ENCODE measurements at places on chromosomes 5 and 9.
A peak's percentile ranks its signal among the peaks of the same experiment; 100 is the strongest.

DNA sequence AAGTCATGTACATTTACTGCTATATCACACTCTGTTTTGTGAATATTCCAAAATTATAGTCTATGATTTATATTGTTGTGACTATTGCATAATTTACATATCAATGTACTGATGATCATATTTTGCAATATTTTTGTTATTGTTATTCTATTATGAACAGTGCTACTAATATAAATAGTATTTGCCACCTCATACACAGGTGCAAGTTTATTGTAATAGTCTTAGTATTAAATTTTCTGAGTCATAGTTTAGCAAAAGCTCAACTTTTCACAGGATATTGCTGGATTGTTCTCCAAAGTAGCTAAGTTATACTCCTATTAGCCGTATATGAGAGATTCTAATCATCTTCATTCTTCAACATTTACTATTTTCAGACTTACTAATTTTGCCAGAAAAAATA lies 124.7 kb downstream of the TMC1 start:
- no peak for DNase-seq

GRCh38 chr5:87499478-87500410 lies 87.0 kb upstream of the CCNH start:
- DNase-seq: no peak

GRCh38 chr9:136561779-136562178 lies 15.9 kb upstream of the NOTCH1 start:
- DNase-seq: no peak

DNA sequence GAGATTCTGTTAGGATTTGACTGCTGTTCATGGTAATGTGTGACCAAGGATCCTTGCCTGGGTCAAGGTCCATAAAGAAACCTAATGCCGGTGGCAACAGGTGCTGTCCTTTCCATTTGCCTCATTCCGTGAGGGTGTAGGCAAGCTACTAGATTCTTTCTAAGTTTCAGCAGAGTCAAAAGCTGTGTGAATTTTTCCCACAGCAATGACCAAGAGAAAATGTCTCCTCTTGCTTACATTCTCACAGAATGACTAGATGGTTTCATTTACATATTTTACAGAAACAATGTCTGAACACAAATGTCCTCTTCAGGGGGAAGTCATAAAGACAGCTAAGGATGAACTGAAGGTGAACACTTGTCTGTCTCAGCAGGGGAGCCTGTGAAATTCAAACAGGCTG lies 75.3 kb upstream of the SV2C start:
- no peak for DNase-seq

- DNase-seq: no peak
These were observed 49.1 kb upstream of the VDAC1 start for GRCh38 chr5:134053840-134054338.

- DNase-seq: no peak
These were observed 313.0 kb downstream of the CETN3 start for GRCh38 chr5:90096415-90097081.

DNA sequence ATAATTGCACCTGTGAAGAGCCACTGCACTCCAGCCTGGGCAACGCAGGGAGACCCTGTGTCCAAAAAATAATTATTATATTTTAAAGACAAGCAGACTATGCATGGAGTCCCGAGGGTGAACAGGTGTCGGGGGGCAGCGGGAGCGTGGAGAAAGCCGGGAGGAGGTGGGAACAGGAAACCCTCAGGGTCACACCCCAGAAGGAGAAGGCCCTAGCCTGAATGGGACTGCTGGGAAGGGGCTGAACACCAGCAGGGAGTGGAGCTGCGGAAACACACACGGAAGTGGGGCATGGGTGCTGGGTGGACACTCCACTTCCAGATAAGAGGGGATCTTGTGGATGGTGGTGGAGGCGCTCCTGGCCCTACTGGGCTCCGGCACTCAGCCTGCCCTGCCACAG lies 12.8 kb downstream of the SURF6 start:
- DNase-seq: no peak

GRCh38 chr5:43042626-43043399 lies 2.7 kb upstream of the ANXA2R start:
- DNase-seq: peak; percentile 67

- no peak for DNase-seq
These were observed 79.4 kb downstream of the NPR3 start for GRCh38 chr5:32790411-32790951.

DNA sequence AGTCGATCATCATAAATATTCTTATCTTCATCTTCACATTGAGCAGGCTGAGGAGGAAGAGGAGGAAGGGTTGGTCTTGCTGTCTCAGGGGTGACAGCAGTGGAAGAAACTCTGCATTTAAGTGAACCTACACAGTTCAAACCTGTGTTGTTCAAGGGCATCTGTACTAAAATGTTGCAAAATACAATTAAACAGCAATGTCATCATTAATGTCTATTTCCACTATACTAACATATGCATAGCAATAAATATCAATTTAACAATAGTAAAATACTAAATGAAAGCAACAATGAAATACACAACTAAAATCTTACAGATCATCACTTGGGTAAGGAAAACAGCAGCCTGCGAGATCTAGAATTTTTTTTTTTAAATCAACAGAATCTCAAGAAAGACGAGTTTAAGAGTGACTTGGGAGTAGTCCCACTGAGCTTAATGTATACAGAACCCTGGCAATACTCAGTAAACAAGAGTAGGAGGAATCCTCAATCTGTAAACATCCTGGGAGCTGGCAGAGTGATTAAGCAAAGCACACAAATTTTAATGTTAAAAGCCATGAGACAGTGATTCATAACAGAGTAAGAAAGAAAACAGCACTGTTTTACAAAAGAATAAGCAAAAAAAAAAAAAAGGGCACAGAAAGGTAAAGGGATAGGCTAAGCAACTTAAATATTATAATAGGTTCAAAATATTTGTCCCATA lies 10.0 kb downstream of the HOMER1 start:
- no peak for DNase-seq

- DNase-seq: no peak
These were observed 379.6 kb upstream of the PRR16 start for GRCh38 chr5:120084543-120084870.

DNA sequence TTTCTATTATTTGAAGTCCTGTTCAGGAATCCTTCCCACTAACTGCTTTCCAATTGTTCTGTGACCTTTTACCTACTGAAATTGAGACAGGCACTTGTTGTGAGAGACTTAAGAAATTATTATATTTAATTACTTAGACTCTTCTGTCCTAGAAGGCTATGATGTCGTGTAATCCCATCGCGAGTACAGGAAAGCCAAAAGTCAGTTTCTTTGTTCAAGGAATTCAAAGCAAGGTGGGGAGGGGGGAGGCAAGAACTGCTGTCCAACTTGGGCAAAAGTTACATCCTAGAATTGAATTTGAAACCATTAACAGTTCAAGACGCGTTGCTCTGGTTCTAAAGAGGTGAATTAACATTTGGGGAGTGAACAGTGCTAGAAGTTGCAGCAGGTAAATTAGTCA lies 17.9 kb downstream of the NDUFA8 start:
- DNase-seq: no peak

DNA sequence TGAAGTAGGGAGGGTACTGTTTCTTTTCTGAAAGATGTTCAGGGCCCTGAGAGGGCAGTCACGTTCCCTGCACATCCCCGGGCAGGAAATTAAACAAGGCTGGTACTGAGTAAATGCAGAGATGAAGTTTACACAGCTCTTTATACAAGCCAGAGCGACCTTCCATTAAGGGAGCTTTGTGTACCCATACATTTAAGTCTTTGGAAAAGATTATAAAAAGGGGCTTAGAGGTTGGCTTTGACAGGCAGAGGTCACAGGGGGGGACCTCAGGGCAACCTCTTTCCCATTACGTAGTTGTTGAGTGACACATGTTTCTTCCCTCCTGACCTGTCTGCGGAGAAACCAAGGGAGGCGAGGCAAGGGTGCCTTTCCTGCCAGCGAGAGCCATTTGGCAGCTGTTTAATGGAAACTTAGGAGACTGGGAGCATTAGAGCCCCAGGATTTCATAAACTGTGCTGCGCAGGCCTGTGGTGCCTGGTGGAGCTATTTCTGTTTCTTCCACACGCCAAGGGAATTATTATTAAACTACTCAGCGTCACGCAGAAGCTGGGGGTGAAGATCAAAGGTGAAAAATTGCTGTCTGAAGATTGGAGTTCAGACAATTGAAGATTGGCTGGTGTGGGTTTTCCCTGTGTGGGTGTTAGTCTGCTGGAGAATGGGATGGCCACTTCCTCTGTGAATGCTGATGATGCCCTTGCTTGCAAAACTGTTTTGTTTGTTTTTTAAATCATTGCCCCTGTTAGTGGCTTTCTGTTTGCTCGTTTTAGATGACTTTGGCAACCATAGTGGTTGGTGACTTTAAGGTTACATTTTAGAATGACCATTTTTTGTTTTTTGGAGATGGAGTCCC lies 3.2 kb upstream of the SMIM32 start:
- DNase-seq: no peak

Data from stimulated activated CD8-positive, alpha-beta memory T cell treated with anti-CD3 and anti-CD28 coated beads, Interleukin-15, amount 100 ng/mL, for 48 hours (primary cell).